Memory B cell (primary cell): ENCODE measurements at places on chromosomes 5 and 9.

- no peak for DNase-seq
Measured at GRCh38 chr9:31774571-31774970, 609.9 kb upstream of the ACO1 start.

GRCh38 chr9:123864251-123864650 lies 65.7 kb downstream of the DENND1A start:
- no peak for DNase-seq

DNA sequence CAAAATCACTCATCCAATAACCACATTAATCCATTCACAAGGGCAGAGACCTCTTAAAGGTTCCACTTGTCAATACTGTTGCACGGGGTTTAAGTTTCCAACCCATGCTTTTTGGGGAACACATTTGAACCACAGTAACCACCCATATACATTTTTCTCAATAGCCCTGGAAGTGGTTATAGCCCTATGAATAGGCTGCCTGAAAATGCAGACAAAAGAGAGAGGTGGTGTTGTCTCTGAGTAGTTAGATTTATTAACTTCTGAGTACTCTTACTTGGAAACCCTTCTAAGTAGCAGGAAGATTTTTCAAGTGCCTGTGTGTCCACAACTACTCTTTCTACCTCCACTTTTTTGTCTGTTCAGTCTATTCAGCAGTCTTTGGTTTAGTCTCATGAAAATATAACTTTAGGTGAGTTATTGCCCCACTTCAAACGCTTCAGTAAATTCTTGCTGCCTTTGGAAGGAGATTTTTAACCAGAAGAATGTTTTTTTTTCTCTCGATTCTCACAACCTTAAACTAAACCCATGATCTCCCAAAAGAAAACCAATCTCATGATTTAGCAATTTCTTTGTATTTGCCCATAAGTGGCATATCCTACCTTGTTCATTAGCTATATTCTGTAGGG lies 42.6 kb downstream of the ARHGEF28 start:
- no peak for DNase-seq

DNA sequence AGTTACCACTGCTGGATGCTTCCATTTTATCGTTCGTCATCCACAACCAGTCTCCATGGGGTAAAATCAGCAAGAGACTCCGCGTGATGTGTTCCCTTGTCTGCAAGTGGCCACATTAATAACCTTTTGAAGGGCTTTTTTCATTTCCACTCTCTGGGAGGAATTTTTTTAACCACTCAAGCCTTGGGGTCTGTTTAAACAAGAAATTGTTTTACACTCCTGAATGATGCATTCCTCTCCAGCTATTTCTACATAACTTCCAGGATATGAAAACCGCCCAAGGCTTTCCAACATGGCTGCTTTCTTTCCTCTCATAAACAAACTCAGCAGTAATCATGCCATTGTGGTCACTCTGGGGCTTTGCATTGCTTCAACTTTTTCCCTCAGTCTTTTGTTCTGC lies 217.2 kb upstream of the DAPK1 start:
- no peak for DNase-seq

DNA sequence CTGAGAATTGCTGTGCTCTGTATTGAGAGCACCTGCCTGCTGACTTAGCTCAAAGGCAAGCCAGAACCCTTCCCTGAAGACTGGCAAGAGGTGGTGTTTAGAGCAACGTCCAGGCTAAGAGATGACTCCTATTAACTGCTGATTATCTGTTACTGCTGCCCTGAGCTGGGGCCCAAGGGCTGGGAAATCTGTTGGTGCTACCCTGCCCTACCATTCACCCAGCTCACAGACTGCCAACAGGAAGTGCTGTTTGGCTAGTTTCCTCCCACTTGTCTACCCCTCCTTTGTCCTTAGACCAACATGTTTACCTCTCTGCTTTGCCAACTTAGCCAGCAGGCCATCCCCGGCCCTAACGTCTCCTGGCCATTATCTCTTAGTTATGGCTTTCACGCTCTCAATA lies 6.9 kb downstream of the RAB24 start:
- DNase-seq: no peak
